H4 (cell line): ENCODE measurements at places on chromosomes 5 and 9.

DNA sequence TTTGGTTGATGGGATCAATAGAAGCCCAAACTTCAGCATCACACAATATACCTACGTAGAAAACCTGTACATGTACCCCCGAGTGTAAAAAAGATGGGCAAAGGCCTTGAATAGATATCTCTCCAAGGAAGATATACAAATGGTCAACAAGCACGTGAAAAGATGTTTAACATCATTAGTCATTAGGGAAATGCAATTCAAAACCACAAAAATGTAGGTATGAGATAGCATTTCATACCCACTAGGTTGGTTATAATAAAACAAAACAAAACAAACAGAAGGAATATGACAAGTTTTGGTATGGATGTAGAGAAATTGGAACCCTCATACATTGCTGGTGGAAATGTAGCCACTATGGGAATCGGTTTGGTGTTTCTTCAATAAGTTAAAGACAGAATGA is 33.1 kb upstream of the PPARGC1B start:
- no peak for DNase-seq

DNA sequence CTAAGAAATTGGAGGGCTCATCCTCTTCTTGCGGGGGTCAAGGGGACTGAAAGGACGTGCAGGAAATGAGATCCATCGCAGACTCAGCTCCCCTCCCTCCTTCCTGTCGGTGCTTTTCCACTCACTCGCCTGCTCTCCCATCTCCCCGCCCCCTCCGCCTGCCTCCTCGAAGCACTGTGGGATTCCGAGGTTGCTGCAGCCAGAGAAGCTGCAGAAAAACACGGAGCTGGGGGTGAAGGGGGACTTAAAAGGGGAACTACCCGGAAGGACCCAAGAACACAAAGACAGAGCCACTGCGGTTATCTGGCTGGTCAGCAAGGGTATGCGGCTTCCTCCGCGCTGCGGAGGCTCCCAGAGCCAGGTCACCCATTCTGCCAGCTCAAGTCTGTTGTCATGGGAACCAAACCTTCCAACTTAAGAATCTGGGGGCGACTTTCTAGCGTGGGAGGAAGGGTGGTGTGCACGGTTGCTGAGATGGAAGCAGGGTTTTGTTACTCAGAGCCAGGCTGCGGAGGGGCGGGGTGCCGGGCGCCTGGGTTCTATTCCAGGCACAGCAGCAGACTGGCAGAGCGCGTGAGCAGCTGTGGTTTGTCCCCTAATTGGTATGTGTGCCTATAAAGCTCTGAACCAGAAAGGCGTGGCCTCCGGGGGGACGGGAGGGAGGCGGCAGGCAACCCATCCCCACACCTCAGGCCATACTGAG is 24.9 kb downstream of the PCDHGC5 start:
- DNase-seq: peak; percentile 94

DNA sequence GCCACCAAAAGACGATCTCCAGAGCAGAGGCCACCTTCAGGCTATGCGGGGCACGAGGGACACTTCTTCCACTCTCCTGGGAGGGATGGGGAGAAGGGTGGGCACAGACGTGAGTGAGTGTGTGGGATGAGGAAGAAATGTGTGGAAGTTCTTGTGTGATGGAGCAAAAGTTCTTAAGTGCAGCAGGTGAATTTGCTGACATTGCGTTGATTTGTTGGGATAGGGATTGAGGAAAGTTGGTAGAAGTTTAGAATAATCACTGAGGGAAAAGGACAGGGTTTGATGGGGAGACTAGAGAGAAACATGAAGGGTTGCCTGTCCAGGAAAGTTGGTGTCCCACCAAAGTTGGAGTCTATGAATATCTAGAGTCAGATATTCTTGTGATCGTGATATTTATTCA is 2.2 kb downstream of the AOPEP start:
- no peak for DNase-seq

DNA sequence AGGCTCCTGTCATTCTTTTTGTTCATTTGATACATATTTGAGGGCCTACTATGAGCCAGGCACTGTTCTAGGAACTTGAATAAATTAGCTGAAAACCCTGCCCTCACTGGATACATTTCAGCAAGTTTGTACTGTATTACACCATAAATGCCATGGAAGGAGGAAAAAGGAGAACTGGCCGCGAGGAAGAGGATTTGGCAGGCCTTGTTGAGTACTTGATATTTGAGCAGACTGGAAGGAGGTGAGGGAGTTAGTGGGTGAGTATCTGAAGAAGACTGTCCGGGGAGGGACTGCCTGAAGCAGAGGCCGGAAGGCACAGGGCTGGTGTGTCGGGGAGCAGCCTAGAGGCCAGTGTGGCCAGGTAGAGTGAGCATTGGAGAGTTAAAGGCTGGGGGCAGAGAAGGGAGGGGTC is 4.5 kb downstream of the SNX30 start:
- DNase-seq: peak; percentile 26

- DNase-seq: no peak
Measured at GRCh38 chr5:41763574-41763973, 106.7 kb downstream of the OXCT1 start.

DNA sequence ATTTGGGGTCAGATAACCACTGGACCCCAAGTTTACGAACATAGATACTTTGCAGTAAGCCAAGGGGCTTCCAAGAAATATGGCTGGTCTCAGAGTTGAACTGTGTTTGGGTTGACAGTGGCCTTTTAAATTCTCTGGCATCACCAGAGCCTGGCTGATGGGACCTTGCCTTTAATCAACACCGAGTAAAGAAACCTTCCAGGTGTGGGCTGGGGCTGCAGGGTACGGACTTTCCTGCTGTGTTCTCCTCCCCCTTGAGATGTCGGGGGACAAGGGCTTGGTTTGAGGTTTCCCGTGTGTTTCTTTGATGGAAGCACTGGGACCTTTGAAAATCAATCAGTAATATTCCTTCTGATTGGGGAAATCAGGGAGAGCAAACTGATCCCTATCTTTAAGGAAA is 140.1 kb downstream of the MTX3 start:
- no peak for DNase-seq

DNA sequence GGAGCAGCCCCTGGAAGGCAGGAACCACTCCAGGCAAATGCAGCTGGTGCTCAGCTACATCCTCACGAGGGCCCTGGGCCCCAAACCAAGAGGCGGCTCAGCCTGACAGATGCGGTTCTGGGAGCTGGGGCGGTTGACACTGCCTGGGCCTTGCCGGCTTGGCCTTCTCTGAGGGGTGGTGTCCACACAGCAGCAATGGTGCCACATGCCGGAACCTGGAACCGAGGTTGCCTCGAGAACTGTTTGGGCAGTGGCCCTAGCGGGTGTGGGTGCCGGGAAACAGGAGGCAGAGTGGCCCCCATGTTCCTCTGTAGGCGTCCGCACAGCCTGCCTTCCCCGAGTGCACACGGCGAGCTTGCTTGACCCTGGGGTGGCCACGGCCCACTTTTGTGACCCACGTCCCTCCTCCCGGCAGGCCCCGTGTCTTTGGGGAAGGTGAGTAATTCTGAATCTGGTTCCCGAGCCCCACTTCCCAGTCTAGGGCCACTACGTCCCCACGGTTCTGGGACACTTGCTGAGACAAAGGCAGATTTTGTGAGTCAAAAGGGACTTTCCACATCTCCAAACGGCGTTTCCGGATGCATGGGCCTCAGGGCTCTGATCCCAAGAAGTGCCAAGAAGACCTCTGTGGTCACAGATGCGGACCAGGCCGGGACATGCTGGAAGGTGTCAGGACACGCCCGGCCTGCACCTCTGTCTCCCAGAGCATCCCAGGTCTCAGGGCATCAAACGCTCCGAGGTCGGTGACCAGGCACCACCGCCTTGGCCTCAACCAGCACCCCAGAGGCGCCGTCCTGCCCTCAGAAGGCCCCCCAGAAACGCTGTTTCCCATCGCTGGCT is 27.7 kb upstream of the SLC12A7 start:
- DNase-seq: no peak

- no peak for DNase-seq
Measured at GRCh38 chr5:106017243-106017857, 1653.4 kb downstream of the EFNA5 start.

DNA sequence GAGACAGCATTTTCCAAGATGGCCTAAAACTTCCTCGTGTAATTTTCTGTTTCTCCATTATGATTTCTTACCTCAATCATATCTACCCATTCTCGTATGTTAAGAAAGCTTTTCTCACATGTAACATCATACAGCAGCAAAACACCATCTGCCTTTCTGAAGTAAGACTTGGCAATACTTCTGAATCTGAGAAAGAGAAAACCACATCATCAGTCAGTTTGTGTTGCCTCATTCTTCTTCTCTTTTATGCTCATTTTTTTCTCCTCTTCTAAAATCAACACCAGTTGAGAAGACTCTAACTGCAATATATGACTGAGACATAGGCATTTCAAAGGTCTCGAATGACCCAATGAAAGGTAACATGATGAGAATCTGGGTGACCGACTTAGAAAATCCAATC is 66.0 kb downstream of the RASEF start:
- DNase-seq: no peak

GRCh38 chr9:69470186-69470977 is 145.4 kb downstream of the ENTREP1 start:
- no peak for DNase-seq

- DNase-seq: no peak
Measured at GRCh38 chr9:116072046-116072445, 81.5 kb upstream of the PAPPA start.

DNA sequence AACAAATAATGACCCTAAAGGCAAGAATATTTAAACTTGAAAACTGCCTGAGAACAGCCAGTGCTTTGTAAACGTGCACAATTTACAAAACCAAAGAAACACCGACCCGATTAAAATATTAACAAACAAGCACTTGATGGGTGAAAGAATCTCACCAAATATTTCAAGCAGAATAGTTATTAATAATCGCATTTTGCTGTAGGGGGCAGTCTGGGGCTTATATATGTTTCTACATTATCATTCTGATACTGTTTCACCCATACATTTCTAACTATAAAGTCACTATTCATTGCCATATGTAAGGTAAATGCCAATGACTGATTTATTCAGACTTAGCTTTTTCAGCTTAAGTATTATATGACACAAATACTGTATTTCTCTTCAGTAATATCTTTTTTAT is 37.7 kb downstream of the UBAP2 start:
- DNase-seq: no peak

DNA sequence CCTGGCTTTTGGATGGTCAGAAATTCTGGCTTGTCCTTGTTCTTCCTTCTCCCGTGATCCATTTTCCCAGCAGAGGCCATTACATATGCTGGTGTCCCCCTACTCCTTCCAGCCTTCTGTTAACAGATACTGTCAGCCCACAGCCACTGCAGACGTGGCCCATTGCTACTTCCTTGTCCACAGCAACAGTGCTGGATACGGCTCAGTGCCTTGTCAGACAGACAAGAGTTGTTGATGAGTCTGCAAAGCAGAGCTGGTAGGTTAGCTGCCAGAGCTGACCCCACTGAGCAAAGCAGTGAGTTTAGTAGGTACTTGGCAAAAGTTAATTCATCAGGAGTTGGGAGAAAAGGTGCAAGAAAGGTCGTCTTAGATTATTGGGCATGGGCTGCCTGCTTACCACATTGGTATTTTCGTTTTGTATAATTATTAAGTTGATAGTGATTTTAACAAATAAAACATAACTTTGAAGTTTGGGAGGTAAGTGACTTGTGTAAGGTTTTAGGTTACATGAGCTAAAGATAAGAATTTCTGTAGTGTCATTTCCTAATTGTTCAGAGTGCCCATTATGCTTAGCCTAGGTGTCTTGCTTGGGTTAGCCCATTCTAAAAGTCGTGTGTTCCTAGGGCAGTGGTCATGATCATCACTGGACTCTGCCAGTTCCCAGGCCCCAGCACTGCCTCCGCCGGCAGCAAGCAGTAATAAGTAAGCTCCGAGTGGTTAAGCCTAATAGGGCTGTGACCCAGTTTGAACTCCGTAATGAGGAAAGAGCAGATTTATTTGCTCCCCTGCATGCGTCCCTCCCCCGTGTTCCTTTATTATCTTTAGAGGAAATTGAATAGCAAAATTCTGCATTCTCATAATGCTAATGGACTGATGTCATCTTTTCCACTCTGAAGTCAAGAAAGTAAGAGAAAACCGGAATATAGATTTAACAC is 292.0 kb downstream of the FANCC start:
- peak; percentile 71 for DNase-seq

DNA sequence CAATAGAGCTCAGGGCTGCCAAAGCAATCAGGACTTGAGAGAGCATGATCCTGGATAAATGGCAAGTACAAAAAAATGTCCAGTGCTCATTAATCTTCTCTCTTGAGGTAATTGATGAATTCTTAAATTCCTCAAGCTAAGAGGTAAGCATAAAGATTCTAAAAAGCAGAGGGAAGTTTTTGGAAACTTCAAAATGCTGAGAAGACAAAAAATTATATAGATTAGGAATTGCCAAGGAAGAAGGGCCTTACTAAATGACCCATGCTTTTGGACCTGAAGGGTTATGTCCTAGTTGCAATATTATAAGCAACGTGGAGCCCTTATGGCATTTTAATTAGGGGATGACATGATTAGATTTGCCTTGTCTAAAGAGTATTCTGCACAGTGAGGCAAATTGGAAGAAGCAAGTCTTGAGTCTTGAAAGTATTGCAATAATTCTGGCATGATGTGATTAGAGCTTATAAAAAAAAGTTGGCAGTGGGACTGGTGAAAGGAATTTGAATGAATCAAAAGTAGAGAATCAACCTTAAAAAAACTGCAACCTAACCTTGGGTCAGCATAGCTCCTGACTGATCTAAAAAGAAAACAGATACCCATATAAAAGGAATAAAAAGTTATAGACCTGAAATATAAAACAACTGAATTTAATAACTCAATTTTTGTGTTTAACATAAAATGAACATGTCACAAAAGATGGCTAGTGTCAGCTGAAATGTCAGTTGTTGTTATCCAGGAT is 323.8 kb upstream of the ARRDC3 start:
- DNase-seq: no peak

DNA sequence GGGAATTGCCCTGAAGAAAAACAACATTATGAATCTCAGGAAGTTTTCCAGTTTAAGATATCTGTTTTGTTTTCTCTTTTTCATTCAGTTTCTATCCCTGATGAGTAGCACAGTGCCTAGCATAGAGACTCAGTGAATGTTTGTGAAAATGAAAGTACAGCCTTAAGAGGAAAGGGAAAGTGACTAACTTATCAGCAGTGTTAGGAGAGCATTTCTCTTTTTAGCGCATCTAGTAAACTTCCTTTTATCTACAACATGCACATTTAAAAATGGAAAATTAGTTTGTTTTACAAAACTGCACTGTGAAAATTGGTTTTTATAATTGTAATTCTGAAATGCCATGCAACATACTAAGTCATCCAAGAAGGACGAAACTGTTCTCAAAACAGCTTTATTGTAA is 110.8 kb downstream of the SMARCA2 start:
- DNase-seq: no peak

- peak; percentile 18 for DNase-seq
Measured at GRCh38 chr9:6567140-6567591, 78.4 kb downstream of the GLDC start.

DNA sequence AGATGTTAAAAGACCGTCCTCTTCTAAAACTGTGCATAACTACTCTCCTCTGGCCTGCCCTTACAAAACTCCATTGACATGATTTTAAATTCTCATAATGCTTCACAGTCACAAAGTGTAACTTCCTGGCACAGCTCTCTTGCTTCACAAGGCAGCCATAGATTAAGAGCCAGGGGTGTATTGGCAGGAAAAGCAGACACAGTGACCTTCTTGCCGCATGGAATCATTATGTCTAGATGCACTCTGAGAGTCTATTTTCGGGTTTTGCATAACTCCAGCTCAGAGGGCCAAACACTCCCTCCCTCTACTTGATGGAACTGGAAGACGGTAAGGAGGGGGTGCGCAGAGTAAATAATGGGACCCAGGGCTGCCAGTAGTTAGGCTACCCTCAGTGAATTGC is 110.1 kb downstream of the MARCHF3 start:
- no peak for DNase-seq
